ENCODE measurements at places on chromosomes 12 and 14.

DNA sequence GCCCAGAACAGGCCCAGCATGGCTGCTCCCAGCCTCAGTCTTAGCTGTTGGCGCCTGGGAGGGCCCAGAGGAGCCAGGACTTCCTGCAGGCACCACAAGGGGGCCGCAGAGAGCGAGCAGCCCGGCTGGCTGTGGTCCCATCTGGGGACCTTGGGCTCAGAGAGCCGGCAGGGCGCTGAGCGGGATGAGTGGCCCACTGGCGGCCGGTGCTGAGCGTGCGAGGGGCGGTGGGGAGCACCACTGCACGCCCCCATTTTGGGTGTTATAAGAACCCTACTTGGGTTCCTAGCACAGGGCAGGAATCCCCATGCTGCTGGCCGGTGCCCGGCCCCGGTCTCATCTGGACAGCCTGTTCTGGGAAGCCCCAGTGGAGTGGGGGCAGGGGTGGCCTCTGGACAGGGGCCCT is 25.9 kb upstream of the CRIP2 start:
- no peak overlapping the region for H3K4me3 ChIP-seq
- no peak overlapping the region for H3K27ac ChIP-seq
- no peaks in the 10 kb centered on the region for H3K27me3 ChIP-seq

GRCh38 chr12:27424631-27425230 is 21.8 kb upstream of the SMCO2 start:
- H3K4me3 ChIP-seq = no peak overlapping the region
- DNase-seq = peak; percentile 25
- H3K4me1 ChIP-seq = no peaks in the 10 kb centered on the region
- H3K27me3 ChIP-seq = no peaks in the 10 kb centered on the region

DNA sequence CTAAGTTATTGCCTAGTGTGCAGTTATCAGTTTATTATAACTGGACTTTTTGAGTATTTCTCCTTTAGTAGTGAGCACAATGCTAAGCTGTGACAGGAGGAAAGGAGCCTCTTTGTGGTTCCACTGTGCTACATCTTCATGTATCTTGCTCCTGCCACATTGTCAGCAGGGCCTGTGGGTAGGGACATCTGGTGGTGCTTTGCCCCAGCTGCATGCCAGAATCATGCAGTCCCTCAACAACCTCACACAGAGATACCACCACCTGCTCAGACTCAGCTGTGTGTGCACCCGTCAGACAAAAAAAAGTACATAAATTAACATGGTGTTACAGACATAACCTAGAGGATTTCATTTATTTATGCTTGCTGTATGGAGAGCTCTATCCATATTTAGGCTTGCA is 51.1 kb downstream of the MIS18BP1 start:
- DNase-seq = no peak
- no peaks in the 10 kb centered on the region for H3K36me3 ChIP-seq
- H3K4me3 ChIP-seq = no peak overlapping the region
- H3K4me1 ChIP-seq = no peaks in the 10 kb centered on the region
- H3K27ac ChIP-seq = no peak overlapping the region

DNA sequence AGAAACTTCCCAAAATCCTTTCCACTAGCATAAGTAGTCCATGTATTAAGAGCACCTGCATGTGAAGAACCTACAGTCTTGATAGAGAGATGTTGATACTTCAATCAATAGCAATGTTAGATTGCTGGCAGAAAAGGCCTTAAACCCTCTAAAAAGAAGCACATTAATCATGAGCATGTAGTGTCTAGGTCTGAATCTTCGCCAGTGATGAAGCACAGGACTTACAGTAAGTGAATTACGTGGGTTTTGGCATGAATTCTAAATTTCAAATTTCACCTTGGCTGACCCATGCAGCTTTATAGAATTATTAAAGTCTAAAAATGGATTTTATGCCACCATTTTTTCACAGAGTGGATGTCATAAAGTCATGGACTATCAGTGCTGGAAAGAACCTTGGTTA is 791.6 kb upstream of the NOVA1 start:
- no peak overlapping the region for H3K4me3 ChIP-seq
- DNase-seq = no peak
- no peaks in the 10 kb centered on the region for H3K27me3 ChIP-seq
- no peaks in the 10 kb centered on the region for H3K36me3 ChIP-seq
- no peak overlapping the region for H3K27ac ChIP-seq

Measured in adrenal gland (tissue), 19 donors.